ENCODE measurements at places on chromosomes 2 and 18.
A peak's percentile ranks its signal among the peaks of the same experiment; 100 is the strongest.

- DNase-seq: peak; percentile 14
Observed at GRCh38 chr2:10911291-10912075, at the start of gene KCNF1. KCNF1 (plus strand) TSS chr2:10911934; CDS start chr2:10912427, 493 bp downstream.

DNA sequence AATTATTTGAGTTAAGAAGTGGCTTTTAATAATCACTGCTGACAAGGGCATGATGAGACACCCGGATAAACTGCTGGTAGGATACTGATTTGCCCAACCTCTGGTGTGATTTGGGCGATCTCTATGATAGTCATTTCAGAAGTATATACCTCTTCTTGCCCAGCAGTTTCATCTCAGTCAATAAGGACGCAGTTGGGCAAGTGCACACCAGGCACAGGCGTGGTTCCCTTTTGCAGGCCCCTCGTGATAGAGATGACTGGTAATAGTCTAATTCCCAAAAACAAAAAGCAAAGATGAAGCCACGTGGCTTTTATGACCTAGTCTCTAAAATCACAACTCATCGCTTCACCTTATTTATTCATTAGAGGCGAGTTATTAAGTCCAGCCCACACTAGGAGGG, 246.4 kb downstream of the PRKCE start:
- no peak for DNase-seq

DNA sequence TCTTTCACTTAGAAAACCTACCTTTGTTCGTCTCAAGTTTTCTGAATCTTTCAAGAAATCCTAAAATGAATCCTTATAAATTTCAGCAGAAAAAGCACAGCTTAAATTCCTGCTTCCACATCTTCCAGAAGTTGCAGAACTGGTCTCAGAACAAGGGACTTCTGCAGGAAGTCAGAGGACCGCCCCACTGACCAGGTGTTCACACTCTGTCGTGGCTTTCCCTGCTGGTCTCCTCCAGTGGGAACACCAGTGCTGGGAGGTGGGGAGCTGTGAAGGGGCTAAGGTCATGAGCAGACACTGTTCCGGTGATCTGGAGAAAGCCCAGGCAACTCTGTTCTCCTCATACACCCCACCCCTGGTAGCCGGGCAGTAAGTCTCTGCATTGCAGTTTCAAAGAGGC, 3.5 kb downstream of the FAM110C start:
- DNase-seq: no peak

DNA sequence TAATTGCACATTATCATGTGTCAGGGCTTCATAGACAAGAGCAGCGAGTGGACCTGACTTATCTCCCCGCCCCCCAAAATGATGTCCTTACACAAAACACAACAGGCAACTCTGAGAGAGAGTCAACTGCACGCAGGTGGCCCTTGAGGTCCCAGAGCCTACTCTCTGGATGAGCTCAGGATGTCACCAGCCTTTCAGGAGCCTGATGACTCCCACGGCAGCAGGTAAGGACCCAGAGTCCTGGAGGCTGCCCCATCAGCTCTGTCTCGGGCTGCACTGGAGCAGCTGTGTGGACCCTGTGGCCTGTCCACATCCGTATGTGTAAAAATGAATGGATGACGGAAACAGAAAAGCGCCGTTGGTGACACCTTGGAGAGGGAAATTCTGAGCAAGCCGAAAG, 130.9 kb downstream of the HDAC4 start:
- DNase-seq: no peak

GRCh38 chr2:204279819-204280218, 265.5 kb upstream of the PARD3B start:
- DNase-seq: no peak

- no peak for DNase-seq
Observed at GRCh38 chr2:221845021-221845365, 272.9 kb upstream of the EPHA4 start.

DNA sequence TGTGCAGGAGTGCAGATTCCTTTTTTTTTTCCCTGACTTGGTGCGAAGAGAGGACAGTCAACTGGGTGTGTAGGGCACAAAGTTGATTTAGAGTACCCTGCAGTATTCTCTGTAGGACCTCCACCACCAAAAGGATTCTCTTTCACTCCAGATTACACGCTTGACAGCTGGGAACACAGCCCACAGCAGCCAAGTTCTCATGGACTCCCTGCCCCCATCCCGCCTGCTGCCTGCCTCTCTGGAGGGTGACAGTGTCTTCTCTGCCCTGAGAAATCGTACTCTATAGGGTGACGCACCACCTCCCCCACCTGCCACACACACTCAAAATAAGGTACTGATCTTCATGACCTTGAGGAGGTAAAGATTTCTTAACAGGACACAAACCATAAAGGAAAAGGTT, 26.6 kb upstream of the IHH start:
- no peak for DNase-seq

DNA sequence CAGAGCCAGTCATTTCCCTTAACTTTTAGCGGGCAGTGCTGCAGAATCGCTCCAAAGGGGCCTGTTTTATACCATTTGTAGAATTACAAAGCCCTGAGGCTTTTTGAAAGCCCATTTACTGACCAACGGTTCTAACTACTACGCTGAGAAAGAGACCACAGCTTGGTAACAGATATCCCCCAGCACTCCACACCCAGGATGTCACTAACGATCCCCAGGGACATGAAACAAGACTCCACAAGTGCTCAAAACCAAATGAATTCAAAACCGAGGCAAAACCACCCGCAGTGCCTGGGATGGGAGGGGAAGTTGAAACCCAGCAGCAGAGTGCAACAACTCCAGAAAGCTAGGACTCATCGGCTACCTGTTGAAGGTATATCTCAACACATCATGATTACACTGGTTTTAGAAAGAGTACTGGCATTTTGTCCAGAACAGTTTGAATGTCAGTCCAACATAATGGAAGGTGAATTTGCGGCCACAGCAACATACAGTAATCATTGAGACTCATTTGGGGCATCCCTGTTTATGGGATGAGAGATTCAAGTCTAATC, 33.6 kb upstream of the LRP2 start:
- no peak for DNase-seq

GRCh38 chr2:173427887-173428668, 73.4 kb downstream of the CDCA7 start:
- no peak for DNase-seq

DNA sequence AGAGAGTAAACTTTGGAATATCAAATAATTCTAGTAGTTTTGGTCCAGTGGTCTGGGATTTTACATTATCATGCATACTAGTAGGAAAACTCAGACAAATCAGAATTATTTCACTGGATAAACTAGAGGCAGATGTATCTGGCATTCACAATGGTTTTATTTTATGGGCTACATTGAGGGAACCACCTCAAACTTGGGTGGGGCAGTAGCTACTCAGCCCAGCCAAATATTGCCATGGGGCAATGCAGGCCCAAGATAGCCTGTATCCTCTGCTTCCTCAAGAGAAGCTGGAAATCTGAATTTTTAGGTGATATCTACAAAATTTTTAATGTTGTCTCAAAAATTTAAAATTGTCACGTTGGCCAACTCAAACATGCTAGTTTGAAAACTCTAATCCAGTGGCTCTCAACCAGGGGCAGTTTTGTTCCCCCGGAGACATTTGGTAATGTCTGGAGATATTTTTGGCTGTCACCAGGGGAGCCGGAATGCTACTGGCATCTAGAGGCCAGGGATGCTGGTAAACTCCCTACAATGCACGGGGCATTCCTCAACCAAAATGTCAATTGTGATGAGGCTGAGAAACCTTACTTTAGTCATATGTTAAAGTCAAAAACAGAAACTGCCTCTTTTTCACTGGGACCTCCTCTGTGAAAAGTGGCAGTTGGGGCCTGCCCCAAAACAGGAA, 172.8 kb upstream of the SPRED2 start:
- no peak for DNase-seq

GRCh38 chr2:231640241-231640640, 47.6 kb downstream of the TEX44 start:
- no peak for DNase-seq

DNA sequence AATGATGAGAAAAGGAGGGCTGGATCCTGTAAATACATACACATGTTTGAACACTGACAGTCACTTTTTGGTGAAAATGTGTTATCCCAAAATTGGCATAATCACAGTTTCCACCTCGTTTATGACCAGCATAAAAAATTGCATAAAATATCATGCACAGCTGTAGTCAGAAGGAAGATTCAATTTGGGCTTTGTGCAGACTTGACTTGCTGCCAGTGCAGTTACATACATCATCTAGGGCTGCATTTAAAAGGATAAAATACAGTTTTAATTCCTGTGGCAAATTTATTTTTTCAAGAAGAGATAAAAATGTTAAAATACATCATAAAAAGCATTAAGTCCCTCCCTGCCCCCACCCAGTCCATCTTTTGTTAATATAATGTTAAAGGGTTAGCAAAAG, 103.8 kb downstream of the VWC2L start:
- DNase-seq: no peak

DNA sequence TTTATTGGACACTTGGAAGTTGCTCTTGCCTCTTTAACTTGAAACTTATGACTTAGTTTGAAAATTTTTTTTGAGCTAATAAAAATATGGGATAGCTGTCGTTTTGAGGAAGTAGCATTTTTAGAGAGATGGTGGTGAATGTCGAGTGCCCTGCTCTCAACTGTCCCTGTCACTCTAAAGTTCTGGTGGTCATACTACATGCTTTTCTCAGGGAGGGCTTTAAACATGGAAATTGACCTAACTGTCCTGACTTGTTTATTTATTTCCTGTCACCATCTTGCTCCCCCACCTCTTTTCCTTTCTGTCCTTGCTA, 16.0 kb downstream of the CEP192 start:
- DNase-seq: no peak

GRCh38 chr2:111184725-111185310, 64.1 kb downstream of the BCL2L11 start:
- no peak for DNase-seq

- DNase-seq: no peak
Observed at GRCh38 chr2:209596262-209596661, 172.4 kb downstream of the MAP2 start.
